T-cell (primary cell): ENCODE measurements at places on chromosomes 12 and 14. TPM values are rescaled to one million over a fixed set of nuclear protein-coding genes. Genes with fewer than 3 reads are reported as not detected.

GRCh38 chr12:33596061-33596460, 156.4 kb upstream of the SYT10 start:
- H3K27me3 ChIP-seq, result no peaks in the 10 kb centered on the region
- H3K36me3 ChIP-seq, result no peaks in the 10 kb centered on the region
- no peak overlapping the region for H3K27ac ChIP-seq

DNA sequence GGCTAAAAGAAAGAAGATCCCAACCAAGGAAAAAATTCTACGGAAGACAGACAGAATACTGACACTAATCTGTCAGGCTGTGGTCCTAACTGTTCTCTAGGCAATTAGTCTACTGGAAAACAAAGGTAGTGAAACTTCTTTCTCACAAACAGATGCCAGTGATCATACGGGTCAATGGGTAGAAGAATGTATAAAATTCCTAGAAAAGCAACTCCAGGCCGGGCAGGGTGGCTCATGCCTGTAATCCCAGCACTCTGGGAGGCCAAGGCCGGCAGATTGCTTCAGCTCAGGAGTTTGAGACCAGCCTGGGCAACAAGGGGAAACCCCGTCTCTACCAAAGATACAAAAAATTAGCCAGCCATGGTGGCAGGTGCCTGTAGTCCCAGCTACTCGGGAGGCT, 64.8 kb downstream of the HECTD4 start:
- no peaks in the 10 kb centered on the region for H3K4me1 ChIP-seq
- H3K4me3 ChIP-seq, result no peak overlapping the region
- DNase-seq, result no peak
- H3K36me3 ChIP-seq, result peaks cover 22% of the 10 kb centered on the region
- no peaks in the 10 kb centered on the region for H3K27me3 ChIP-seq
- no peak overlapping the region for H3K27ac ChIP-seq

DNA sequence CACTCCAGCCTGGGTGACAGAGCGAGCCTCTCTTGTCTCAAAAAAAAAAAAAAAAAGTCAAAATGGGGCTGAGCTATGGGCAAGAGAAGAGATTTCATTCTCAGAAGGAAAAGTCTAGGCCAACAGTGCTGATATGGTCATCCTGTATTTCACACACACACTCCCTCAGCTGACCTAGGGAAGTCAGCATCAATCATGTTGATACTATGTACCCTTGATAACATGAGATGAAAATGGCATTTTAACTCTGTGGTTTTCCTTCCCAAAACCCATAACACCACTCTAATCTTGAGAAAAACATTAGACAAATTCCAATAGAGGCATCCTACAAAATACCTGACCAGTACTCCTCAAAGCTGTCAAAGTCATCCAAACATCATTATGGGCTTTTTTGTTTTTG, 2.3 kb upstream of the NEMP1 start:
- DNase-seq, result no peak
- peaks cover 13% of the 10 kb centered on the region for H3K4me1 ChIP-seq
- no peaks in the 10 kb centered on the region for H3K36me3 ChIP-seq

The SDR9C7 gene
- not detected for total RNA-seq

DNA sequence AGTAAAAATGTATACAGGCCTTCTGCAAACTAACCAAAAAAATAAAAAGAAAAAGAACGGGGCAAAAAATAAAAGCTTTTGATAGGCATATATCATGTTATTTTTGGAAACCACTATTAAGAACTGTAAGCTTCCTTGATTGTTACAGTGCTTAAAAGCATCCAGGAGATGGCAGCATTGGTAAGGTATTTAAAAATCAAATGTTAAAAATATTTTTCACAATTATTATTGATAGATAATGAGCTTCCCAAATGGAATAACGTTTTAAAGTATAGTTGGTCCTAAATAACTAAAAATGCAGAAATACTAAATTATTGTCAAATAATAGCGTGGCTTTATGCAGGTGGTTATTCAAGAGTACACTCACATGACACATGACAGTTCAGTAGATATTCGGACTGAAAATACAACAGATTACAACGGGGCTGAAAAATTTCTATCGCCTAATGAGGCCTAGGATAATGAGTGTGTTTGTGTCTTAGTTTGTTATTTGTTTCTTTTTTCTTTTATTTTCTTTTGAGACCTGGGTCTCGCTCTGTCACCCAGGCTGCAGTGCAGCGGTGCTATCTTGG, 127.2 kb upstream of the ATF7IP start:
- no peaks in the 10 kb centered on the region for H3K27me3 ChIP-seq
- H3K36me3 ChIP-seq, result no peaks in the 10 kb centered on the region
- H3K4me3 ChIP-seq, result no peak overlapping the region
- H3K27ac ChIP-seq, result no peak overlapping the region
- H3K4me1 ChIP-seq, result peaks cover 16% of the 10 kb centered on the region

The PELI2 gene
- total RNA-seq, result 10.5 TPM

DNA sequence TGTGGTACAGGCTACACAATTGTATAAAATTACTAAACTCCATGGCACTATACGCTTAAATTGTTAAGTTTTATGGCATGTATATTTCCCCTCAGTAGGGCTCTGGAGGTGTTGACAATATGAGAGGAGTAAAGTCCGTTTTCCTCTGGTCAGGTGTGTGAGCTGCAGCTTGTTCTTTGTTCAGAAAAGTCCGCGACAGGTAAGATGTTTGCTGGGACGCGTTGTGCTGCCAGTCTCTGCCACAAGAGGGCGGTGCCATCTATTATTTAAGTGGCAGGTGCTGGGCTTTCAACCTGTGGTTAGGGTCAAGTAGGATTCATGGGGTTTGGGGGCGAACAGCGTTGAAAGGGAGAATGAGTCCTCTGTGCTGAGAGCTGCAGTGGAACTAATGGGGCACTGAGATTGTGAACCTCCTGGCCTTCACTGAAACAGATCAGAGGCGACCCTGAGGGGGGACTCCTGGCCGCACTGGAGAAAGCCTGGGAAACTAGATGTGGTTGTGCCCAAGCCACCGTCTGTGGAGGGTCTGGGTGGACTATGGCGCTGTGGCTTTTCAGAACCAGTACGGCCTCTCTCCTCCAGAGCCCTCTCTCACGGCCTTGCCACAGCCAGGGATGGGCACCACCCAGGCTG, 179.0 kb downstream of the SLC15A4 start:
- no peaks in the 10 kb centered on the region for H3K36me3 ChIP-seq
- H3K27me3 ChIP-seq, result no peaks in the 10 kb centered on the region
- DNase-seq, result no peak
- H3K4me1 ChIP-seq, result no peaks in the 10 kb centered on the region
- no peak overlapping the region for H3K27ac ChIP-seq
- H3K4me3 ChIP-seq, result no peak overlapping the region

DNA sequence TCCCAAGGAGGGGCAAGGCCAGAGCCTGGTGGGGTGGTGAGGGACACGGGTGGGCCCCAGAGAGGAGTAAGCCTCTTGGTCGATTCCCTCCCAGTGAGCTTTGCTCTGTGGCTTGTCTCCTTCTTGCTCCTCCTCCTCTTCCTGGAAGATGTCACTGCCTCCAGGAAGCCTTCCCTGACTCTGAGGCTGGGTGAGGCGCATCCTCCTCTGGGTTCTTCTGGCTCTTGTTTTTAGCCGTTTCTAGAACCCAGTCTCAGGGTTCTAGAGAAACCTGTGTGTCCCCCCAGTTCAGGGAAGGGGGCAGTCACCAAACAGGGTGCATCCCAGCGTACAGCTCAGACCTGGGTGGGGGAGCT, 12.6 kb downstream of the KIF26A start:
- H3K27ac ChIP-seq, result no peak overlapping the region
- no peaks in the 10 kb centered on the region for H3K4me1 ChIP-seq
- H3K36me3 ChIP-seq, result no peaks in the 10 kb centered on the region
- no peak overlapping the region for H3K4me3 ChIP-seq
- no peak for DNase-seq
- H3K27me3 ChIP-seq, result no peaks in the 10 kb centered on the region

DNA sequence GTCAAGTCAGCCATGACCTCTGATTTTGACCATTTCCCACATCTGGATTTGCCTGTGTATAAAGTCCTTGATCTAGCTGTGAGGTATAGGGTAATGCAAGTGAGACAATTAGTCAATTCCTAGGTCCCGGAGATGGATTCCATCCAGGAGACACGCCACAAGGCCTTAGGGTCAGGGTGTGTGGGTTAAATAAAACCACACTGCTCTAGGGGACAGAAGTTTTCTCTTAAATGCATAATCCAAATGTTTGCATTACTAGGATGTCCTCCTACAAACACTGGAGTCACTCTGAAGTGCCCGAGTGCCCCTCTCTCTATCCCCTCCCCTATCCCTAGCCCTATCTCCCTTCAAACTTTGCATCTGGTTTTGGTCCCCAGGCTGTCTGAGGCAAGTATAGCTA, 26.8 kb downstream of the LRIG3 start:
- H3K27ac ChIP-seq, result no peak overlapping the region
- H3K27me3 ChIP-seq, result no peaks in the 10 kb centered on the region
- no peak for DNase-seq
- no peaks in the 10 kb centered on the region for H3K36me3 ChIP-seq
- H3K4me1 ChIP-seq, result no peaks in the 10 kb centered on the region
- no peak overlapping the region for H3K4me3 ChIP-seq

The CCDC63 gene
- total RNA-seq, result not detected

The PMCH gene
- 0.76 TPM for total RNA-seq

The CDKN3 gene
- total RNA-seq, result 1.7 TPM

- no peak overlapping the region for H3K27ac ChIP-seq
- H3K36me3 ChIP-seq, result no peaks in the 10 kb centered on the region
- H3K4me1 ChIP-seq, result no peaks in the 10 kb centered on the region
- no peaks in the 10 kb centered on the region for H3K27me3 ChIP-seq
Measured at GRCh38 chr12:14605401-14605989, 37.8 kb upstream of the PLBD1 start.

- no peak overlapping the region for H3K27ac ChIP-seq
- H3K36me3 ChIP-seq, result no peaks in the 10 kb centered on the region
- H3K4me3 ChIP-seq, result no peak overlapping the region
- no peaks in the 10 kb centered on the region for H3K4me1 ChIP-seq
Measured at GRCh38 chr12:34186492-34186891, 164.2 kb downstream of the ALG10 start.

- H3K27me3 ChIP-seq, result no peaks in the 10 kb centered on the region
- peaks cover 51% of the 10 kb centered on the region for H3K4me1 ChIP-seq
- H3K36me3 ChIP-seq, result peaks cover 14% of the 10 kb centered on the region
- peak overlapping the region; percentile 97 for H3K4me3 ChIP-seq
- H3K27ac ChIP-seq, result no peak overlapping the region
Measured at GRCh38 chr12:49568442-49569162, 660 bp upstream of the MCRS1 start.

GRCh38 chr14:104101651-104102281, 16.3 kb downstream of the ASPG start:
- DNase-seq, result no peak
- peaks cover 8% of the 10 kb centered on the region for H3K27me3 ChIP-seq
- no peak overlapping the region for H3K4me3 ChIP-seq
- no peaks in the 10 kb centered on the region for H3K36me3 ChIP-seq

GRCh38 chr14:33401311-33401710, 462.6 kb downstream of the NPAS3 start:
- no peak overlapping the region for H3K4me3 ChIP-seq
- no peaks in the 10 kb centered on the region for H3K36me3 ChIP-seq
- no peak overlapping the region for H3K27ac ChIP-seq
- no peaks in the 10 kb centered on the region for H3K4me1 ChIP-seq

The TMEM229B gene
- total RNA-seq, result 41.7 TPM

- H3K4me3 ChIP-seq, result no peak overlapping the region
- no peak for DNase-seq
- no peaks in the 10 kb centered on the region for H3K36me3 ChIP-seq
- H3K4me1 ChIP-seq, result no peaks in the 10 kb centered on the region
Measured at GRCh38 chr12:114403690-114404066, 2.3 kb downstream of the TBX5 start.

The BRI3BP gene
- total RNA-seq, result 4.8 TPM

DNA sequence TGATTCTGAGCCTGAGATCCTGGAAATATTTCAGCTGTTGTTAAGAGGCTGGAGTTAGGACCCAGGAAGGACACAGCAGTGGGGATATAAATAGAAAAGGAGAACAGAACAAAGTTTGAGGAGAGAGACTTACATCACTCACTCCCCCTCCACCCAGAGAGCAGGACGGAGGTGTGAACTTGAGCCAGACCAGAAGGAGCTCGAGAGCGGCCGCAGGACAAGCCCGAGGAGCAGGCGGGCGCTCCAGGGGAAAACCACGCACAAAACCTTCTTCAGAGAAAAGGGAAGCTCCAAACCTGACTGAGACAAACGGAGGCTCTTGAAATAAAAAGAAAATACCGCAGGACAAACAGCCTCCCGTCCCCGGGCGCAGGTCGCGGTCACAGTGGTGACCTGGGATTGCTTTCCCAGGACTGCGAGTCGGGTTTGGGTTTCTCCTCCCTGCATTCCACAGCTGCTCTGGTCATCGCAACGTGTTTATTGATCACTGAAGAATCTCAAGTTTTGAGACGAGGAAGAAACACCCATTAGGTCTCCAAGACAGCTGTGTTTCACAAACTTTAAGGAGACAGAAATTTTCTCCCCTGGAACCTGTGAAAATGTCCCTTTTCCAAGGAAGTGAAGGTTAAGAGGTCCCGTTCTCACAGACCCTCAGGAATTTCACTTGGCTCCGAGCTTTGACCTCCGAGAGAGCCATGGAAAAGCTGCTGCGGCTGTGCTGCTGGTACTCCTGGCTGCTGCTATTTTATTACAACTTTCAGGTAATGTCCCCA, at the start of gene ADGRD1:
Gene ADGRD1, plus strand, starts transcription at position 137 of the 773 bp plus-strand sequence. Its CDS starts 559 bp downstream, at position 696.
- H3K27me3 ChIP-seq, result peaks cover 27% of the 10 kb centered on the region
- no peak for DNase-seq
- no peak within 1 kb of the TSS for H3K4me3 ChIP-seq
- H3K4me1 ChIP-seq, result no peaks in the 10 kb centered on the region
- no peak within 1 kb of the TSS for H3K27ac ChIP-seq

GRCh38 chr12:76183459-76184186, 99.1 kb upstream of the NAP1L1 start:
- no peaks in the 10 kb centered on the region for H3K36me3 ChIP-seq
- DNase-seq, result no peak
- no peak overlapping the region for H3K27ac ChIP-seq
- no peak overlapping the region for H3K4me3 ChIP-seq
- H3K4me1 ChIP-seq, result no peaks in the 10 kb centered on the region

- H3K4me1 ChIP-seq, result no peaks in the 10 kb centered on the region
- no peak overlapping the region for H3K4me3 ChIP-seq
- H3K27me3 ChIP-seq, result no peaks in the 10 kb centered on the region
- DNase-seq, result no peak
- no peak overlapping the region for H3K27ac ChIP-seq
- no peaks in the 10 kb centered on the region for H3K36me3 ChIP-seq
Measured at GRCh38 chr12:2154050-2154449, 101.3 kb downstream of the CACNA1C start.

The WNT1 gene
- 0.85 TPM for total RNA-seq

The ANKRD52 gene
- total RNA-seq, result 39.8 TPM
